ENCODE measurements at places on chromosomes 11 and 22.
A peak's percentile ranks its signal among the peaks of the same experiment; 100 is the strongest.

- peak; percentile 40 for DNase-seq
Measured at GRCh38 chr11:69801513-69802335, 17.5 kb downstream of the FGF3 start.

- DNase-seq, result no peak
Measured at GRCh38 chr11:124193221-124194010, 10.3 kb downstream of the OR10D3 start.

GRCh38 chr11:67614730-67615714 is 8.3 kb downstream of the NDUFV1 start:
- DNase-seq, result peak; percentile 35

DNA sequence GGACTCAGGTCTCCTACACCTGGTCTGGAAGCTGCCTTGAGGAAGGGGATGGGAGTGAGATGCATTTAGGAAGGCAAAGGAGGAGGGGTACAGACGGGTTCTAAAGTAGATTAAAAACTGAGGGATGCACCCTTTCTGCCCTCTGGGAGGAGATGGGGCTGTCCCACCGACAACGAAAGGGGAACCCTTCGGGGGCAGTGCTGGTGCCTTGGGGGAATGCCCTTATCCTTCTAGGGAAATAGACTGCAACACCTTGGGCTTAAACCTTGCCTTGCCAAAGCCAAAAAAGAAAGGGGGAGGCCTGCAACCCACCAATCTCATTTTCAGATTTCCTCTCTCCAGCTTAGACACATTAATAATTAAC is 89.8 kb downstream of the PLEKHA7 start:
- no peak for DNase-seq

DNA sequence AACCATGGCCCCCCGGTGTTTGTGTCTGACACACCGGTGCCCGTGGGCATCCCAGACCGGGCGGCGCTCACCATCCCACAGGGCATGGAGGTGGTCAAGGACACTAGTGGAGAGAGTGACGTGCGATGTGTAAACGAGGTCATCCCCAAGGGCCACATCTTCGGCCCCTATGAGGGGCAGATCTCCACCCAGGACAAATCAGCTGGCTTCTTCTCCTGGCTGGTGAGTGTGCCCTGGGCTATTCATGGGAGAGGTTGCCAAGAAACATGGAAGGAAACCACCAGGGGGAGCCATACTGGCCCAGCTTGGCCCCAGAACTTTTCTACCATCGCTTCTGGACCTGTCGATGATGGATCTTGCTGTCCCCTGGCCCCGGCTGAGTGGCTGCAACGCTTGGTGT is 36.5 kb downstream of the PRDM11 start:
- no peak for DNase-seq

DNA sequence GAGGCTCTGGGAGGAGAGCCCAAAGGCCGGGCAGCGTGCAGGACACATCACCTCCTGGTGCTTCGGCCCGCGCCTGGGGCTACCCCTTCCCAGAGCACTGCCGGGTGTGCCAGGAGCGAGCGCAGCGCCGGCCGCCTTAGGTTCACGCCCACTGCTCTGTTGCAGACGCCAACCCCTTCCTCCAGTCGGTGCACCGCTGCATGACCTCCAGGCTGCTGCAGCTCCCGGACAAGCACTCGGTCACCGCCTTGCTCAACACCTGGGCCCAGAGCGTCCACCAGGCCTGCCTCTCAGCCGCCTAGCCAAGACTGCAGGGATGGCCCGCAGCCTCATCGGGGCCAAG is 79.0 kb downstream of the MED15 start:
- DNase-seq, result no peak
